Inflammatory macrophage (primary cell): ENCODE measurements at places on chromosomes 5 and 9.

DNA sequence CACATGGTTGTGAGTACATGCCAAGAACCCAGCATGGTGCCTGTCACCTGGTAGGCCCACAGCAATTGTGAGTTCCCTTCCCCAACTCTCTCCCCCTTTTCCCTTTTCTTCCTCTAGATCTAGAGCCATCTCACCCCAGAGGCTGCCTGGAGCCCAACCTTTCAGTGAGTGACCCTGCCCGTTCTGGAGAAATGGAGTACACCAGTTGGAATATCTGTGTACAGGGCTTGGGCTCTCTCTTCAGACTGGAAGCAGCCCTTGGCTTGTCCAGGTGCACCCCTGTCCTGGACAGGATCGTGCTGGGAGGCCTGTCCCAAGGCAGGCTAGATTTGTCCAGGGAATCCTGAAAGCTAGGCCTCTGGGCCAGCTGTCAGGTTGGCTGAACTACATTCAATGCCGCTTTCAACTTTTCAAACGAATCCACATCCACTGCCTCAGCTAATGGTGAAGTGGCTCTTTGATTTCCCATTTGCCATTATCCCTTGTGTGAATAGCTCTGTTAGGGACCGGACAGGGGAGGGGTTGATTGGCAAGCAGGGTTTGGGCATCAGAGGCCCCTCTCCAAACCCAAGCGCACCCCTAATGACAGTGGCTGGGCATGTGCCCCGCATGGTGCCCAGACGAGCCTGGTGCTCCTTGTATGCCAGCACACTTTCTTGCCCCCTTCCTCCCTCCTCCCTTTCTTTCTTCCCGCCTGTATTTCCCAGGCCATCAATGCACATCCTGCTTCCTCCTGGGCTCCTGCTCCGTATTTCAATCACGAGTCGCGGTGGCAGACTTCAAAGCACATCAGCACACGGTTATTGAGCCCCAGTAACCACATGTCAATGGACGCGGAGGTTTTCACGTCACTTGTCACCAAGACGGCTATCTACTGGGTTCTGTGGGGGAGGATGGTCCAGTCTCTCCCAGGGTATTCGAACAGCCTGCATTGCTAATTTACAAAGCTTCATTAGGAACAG is 211.2 kb downstream of the DAB2IP start:
- DNase-seq, result no peak

GRCh38 chr9:88177371-88177770 is 39.1 kb upstream of the SPATA31C2 start:
- peak; percentile 58 for DNase-seq

GRCh38 chr5:147436596-147436995 is 73.3 kb downstream of the DPYSL3 start:
- DNase-seq, result peak; percentile 32

GRCh38 chr5:141992349-141992963 is 20.4 kb downstream of the GNPDA1 start:
- DNase-seq, result peak; percentile 76

DNA sequence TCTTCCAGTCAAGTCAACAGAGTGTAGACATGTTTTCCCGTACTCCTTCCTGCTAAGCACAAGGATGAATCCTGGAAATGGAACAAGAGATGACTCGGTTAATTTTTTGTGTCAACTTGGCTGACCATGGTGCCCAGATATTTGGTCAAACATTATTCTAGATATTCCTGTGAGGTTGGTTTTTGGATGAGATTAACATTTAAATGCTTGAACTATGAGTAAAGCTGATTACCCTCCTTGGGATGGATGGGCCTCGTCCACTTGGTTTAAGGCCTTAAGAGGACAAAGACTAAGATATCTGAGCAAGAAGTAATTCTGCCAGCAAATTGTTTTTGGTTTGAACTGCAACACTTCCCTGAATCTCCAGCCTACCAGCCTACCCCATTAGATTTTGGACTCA is 338.1 kb upstream of the MSX2 start:
- no peak for DNase-seq

GRCh38 chr5:178418471-178419010 is 171.7 kb downstream of the COL23A1 start:
- no peak for DNase-seq

- DNase-seq, result no peak
These were observed 885.9 kb downstream of the EFNA5 start for GRCh38 chr5:106784846-106785245.

DNA sequence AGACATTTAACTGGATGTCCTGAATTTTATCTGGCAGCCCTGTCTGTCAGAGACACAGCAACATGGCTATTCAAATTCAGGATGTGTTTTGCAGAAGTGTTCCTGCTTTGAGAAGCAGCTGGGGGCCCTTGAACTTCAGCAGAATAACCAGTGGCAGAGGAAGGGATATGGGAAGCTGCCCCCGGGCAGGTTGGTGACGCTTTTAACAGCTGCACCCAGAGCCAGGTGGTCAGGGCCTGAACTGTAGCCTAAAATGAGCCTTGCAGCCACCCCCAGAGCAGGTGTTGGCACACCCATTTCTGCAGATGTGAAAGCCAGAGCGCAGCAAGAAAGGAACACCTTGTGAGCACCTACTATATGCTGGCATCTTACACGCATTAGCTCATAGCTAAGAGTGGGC is 128.7 kb upstream of the BOD1 start:
- DNase-seq, result peak; percentile 54

GRCh38 chr5:175457466-175457865 is 13.5 kb upstream of the DRD1 start:
- no peak for DNase-seq
